ENCODE measurements at places on chromosomes 2 and 18. TPM values are rescaled to one million over a fixed set of nuclear protein-coding genes. Genes with fewer than 3 reads are reported as not detected.

GRCh38 chr2:16746833-16747232, 81.2 kb upstream of the CYRIA start:
- DNase-seq, result no peak

DNA sequence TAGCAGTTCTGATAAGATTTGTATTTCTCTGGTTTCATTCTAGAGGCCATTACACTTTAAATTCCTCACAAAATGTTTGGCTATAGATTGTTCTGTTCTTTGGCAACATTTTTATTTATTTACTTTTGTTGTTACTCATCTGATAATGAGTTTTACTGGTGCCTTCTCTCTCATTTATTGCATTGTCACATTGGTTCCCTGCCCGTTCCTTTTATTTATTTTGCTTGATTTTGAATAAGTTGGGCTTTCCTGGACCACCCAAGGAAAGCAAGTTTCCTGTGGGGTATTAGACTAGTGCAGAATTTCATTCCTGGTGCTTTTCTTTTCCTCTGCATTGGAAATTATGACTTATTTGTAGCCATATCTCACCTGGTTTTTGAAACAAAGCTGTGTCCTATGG, 232.0 kb downstream of the SOCS6 start:
- no peak for DNase-seq

DNA sequence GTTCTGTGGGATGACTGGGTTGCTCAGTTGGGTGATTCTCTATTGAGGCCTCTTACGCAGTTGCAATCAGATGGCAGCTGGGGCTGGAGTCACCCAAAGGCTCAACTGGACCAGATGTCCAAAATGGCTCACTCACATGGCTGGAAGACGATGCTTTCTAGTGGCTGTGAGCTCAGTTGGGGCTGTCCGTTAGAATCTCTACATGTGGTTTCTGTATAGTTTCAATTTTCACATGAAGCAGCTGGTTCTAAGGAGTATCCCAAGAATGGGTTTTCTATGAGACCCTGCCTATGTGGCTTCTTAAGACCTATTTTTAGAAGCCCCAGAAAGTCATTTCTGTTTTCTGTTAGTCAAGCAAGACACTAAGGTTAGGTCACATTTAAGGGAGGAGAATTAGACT, 4.4 kb downstream of the XRCC5 start:
- DNase-seq, result no peak

- DNase-seq, result no peak
These were observed 130.6 kb downstream of the THADA start for GRCh38 chr2:43465234-43465633.

The C2orf81 gene
- total RNA-seq, result 5.7 TPM

Data from Calu3 (cell line).